ELF-1 (cell line): ENCODE measurements at places on chromosomes 13 and 19.
A peak's percentile ranks its signal among the peaks of the same experiment; 100 is the strongest.

DNA sequence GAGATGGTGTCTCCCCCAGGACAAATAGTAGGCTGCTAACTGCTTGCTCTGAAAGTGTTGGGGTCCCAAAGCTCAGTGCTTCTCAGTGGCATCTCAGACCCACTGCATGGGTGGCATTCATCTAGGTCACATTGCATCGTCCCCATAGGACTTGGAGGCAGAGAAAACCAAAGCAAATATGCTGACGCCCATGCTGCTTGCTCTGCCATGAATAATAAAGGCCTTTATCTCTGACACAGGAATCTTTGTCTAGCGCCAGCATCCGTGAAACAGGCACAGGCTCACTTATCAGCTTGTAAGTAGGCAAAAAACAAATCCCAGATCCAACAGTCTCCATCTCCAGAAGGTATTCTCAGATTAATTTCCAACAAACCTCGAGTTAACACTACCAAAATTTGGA, 18.9 kb upstream of the IPO5 start:
- DNase-seq: no peak

GRCh38 chr19:30804751-30805150, 432.6 kb downstream of the ZNF536 start:
- DNase-seq: no peak

DNA sequence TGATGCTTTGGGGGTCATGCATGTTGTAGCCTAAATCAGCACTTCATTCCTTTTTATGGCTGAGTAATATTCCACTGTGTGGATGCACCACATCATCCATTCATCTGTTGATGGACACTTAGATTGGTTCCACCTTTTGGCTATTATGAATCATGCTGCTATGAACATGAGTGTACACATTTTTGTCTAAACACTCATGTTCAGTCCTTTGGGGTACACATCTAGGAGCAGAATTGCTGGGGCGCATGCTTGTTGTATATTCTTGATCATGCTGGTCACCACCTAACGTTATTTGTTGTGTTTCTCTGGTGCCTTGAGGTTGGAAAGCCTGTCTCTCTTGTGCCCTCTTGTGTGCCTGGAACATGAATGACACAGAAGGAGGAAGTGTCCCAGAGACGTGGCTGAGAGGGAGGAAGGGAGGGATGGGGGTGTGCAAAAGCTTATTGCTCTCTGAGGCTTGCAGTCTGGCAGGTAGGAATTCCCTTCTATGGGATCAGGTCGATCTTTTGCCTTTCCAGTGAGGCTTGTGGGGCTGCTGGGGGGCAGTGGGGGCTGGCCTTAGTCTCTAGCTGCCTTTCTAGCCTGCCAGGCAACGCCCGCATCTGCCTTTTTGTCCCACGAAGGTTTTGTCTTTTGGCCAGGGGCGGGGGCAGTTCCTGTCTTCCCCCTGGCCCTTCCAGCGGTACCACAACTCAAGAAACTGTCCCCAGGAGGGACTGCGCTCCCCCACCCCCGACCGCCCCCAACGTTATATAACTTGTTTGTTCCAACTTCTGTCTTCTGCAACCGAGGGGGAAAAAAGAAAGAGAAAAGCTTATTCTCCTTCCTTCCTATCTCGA, 7.6 kb downstream of the KLHL26 start:
- no peak for DNase-seq

GRCh38 chr13:104098421-104098820, 1032.2 kb upstream of the SLC10A2 start:
- DNase-seq: no peak

GRCh38 chr13:48265217-48265815, 32.3 kb downstream of the ITM2B start:
- DNase-seq: no peak

- DNase-seq: no peak
Observed at GRCh38 chr13:57640607-57641006, 9.1 kb downstream of the PCDH17 start.

DNA sequence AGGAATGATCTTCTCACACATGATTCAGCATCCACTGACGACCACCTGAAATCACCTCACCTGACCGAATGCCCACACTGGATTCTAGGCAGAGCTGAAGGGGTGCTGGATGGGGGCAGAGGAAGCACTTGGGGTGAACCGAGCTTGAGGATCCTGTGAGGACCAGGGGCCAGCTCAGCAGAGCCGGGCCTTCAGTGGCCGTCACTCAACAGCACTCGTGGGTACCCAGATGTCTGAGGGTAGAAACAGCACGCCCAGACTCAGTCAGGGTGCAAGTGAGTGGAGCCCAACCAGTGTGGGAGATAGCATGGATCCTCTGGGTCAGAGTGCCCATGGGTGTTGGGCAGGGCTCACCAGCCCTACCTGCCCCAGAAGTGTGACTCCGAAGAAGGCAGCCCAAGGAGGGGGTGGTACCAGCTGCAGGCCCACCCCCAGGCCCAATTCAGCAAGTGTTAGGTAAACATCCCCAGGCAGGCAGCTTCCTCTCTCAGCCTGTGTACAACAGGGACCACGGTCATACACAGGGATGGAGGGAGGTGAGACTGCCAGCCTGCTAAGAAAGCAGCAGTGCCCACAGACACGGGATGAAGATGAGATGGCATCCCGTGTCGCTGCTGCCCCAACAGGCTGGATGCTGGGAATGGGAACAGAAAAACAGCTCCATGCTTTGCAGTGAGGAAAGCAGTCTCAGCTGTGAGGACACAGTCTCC, 16.6 kb downstream of the GJA3 start:
- no peak for DNase-seq

DNA sequence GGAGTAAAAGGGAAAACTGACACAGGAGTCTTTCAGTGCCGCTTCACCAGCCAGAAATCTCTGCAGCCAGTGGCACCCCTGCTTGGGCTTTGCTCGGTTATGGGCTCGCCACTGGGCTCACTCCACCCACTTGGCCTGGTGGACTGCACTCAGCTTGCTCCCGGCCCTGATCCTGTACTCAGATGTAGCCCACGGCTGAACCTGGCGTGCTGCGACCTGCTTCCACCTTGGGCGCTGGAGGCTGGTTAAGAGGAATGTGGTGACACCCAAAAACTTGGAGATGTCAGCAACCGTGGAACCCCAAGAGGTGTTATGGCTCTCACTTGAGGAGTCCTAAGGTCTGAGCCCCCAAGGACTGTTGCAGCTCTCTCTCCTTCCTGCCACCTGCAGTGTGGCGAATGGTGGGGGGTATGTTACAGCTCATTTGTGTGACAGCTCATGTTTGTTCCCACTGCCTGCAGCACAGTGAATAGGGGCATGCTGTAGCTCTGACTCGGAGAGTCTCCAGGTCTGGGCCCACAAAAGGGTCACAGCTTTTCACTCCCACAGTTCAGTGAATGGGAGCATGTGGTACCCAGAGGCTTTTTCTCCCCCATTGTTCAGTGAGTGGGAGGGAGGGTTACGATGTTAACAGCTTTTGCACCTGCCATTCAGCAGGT, 1124.5 kb upstream of the ATXN8OS start:
- no peak for DNase-seq

GRCh38 chr19:34686455-34686854, 9.0 kb downstream of the ZNF302 start:
- no peak for DNase-seq

- no peak for DNase-seq
Observed at GRCh38 chr13:113754691-113755090, 4.3 kb upstream of the TMEM255B start.

GRCh38 chr19:53927739-53928138, 18.7 kb downstream of the CACNG7 start:
- DNase-seq: peak; percentile 80

- DNase-seq: no peak
Observed at GRCh38 chr13:80116107-80116506, 224.8 kb downstream of the SPRY2 start.

DNA sequence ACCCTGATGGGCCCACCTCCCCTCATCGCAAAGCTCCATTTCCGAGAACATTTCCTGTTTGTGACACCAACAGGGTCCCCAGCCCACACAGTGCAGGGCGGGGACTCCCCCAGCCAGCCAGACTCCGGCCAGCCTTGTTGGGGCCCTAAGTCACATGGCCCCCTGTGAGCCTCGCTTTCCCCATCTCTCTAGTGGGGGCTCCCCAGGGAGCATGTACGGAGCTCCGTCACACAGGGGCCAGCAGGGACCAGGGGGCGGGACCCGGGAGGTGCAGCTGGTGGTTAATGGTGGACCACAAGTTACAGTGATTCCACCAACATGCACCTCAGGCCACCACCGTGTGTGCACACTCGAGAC, 1.7 kb downstream of the TBXA2R start:
- DNase-seq: no peak

- no peak for DNase-seq
Observed at GRCh38 chr19:6500837-6501739, 1.0 kb downstream of the TUBB4A start.

- DNase-seq: peak; percentile 34
Observed at GRCh38 chr13:43364210-43365038, 341.0 kb downstream of the DNAJC15 start.

GRCh38 chr13:27353166-27353583, 71.2 kb upstream of the GTF3A start:
- DNase-seq: no peak

DNA sequence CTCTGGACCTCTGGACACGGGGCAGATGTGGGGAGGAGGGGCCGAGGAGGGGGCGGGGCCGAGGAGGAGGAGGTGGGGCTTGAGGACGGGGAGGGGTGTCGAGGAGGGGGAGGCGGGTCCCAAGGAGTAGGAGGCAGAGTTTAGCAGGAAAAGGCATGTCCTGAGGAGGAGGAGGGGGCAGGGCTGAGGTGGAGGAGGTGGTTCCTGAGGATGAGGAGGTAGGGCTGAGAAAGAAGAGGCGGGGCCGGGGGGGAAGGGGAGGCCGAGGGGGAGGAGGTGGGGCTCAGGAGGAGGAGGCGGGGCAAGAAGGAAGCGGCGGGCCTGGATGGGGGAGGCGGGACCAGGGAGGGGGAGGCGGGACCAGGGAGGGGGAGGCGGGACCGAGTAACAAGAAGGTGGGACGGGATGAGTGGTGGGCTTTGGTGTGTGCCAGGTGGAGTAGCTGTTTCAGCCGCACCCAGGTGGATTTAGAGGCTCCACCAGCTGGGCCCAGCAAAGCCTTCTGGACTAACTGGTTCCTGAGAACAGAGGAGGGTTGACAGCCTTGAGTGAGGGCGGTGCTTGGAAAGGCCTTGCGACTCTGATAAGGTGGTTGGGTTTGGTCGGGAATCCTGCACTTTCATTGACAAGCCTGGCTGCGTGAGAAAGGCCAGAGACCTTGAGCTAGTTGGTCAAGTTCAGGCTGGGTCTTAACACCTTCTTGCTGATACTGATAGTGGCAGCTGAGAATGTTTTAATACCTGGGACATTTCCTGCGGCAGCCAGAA, 7.7 kb downstream of the TECR start:
- peak; percentile 95 for DNase-seq

DNA sequence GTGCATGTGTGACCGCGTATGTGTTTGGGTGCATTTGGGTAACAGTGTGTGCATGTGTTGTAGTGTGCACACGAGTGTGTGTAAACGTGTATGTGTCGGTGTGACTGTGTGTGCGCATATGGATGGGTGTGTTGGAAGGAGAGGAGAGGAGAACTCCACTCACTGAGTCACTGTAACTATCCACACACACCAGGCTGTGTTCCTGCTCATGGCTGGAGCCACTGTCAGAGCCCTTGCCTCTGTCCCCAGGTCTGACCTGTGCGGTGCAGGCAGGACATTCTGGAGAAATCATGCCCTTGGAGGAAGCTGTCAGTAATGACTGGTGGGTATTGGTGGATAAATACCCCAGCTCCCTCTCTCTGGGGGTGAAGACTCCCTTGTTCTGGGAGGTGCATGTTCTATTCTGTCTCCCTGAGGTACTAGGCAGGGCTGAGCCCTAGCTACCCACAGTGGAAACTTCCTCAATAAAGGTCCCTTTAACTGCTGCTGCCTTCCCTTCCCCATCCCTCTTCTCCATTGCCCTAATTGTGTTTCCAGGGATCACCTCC, 48.4 kb downstream of the CYP4F22 start:
- DNase-seq: no peak

- no peak for DNase-seq
Observed at GRCh38 chr19:30401956-30402355, 29.8 kb downstream of the ZNF536 start.

GRCh38 chr19:45011959-45012358, 10.7 kb downstream of the RELB start:
- DNase-seq: no peak

GRCh38 chr13:38697628-38698333, 10.9 kb downstream of the FREM2 start:
- DNase-seq: no peak

DNA sequence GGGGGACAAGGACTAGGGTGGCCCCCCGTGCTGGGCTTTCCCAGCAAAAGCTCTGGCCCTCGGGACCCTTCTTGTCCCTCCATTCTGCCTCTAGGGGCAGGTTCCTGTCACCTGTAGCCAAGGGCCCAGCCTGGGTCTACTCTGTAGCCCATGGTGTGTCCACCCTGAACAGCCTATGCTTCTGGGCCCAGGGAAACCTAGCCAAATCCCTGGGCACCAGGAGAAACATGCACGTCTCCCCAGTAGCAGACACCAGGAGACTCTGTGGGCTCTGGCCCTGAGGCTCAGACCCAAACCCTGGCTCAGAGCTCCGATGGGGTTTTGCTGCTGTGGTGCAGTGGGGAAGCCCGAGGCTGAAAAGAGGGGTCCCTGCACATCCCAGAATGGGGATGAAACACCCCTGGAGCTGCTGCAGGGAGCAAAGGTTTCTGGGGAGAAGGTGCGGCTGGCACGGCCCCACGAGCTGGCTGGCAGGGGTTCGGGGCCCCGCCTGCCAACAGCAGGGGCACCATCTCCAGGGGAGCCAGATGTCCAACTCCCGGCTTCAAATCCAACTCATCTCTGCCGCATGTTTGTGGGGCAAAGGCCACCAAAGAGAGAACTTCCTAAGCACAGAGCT, 18.2 kb downstream of the CEBPG start:
- DNase-seq: no peak

GRCh38 chr19:50799547-50799851, 9.3 kb downstream of the ACP4 start:
- no peak for DNase-seq

DNA sequence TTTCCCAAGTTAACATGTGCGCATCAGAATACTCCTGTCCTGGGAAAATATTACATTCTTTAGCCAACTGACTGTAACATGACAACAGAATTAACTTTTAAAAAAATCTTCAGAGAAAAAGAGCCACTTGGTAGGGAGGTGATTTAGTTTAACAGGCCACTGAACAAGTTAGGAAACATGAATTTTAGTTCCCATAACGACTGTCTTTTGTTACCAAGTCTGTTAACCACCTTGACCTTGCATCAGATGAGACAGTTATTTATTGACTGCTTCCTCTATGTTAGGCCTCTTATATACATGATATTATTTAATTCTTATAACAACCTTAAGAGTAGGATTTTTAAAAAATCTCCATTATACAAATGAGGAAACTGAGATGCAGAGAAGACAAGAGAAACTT, 268.6 kb downstream of the NDFIP2 start:
- DNase-seq: no peak

GRCh38 chr19:49231804-49232203, 74.2 kb downstream of the TRPM4 start:
- DNase-seq: no peak

GRCh38 chr13:49407068-49407467, 36.8 kb downstream of the CAB39L start:
- DNase-seq: no peak

GRCh38 chr13:93244141-93244917, 17.7 kb downstream of the GPC6 start:
- peak; percentile 18 for DNase-seq

GRCh38 chr13:113815151-113816058, 48.5 kb downstream of the GAS6 start:
- DNase-seq: no peak

- DNase-seq: no peak
Observed at GRCh38 chr13:57740719-57741118, 109.2 kb downstream of the PCDH17 start.

GRCh38 chr19:37074819-37075362, 3.3 kb upstream of the ZNF420 start:
- DNase-seq: no peak
